Foreskin keratinocyte (primary cell): ENCODE measurements at places on chromosomes 5 and 9. TPM values are rescaled to one million over a fixed set of nuclear protein-coding genes. Genes with fewer than 3 reads are reported as not detected.

The TAF11L10 gene
- polyA plus RNA-seq = not detected in 2 replicates

The SLCO6A1 gene
- polyA plus RNA-seq = not detected in 2 replicates

The ANKHD1 gene
- 19.2 and 21.4 TPM in 2 replicates for polyA plus RNA-seq

- no peak for DNase-seq
Measured at GRCh38 chr9:20309124-20309523, 313.2 kb downstream of the MLLT3 start.

DNA sequence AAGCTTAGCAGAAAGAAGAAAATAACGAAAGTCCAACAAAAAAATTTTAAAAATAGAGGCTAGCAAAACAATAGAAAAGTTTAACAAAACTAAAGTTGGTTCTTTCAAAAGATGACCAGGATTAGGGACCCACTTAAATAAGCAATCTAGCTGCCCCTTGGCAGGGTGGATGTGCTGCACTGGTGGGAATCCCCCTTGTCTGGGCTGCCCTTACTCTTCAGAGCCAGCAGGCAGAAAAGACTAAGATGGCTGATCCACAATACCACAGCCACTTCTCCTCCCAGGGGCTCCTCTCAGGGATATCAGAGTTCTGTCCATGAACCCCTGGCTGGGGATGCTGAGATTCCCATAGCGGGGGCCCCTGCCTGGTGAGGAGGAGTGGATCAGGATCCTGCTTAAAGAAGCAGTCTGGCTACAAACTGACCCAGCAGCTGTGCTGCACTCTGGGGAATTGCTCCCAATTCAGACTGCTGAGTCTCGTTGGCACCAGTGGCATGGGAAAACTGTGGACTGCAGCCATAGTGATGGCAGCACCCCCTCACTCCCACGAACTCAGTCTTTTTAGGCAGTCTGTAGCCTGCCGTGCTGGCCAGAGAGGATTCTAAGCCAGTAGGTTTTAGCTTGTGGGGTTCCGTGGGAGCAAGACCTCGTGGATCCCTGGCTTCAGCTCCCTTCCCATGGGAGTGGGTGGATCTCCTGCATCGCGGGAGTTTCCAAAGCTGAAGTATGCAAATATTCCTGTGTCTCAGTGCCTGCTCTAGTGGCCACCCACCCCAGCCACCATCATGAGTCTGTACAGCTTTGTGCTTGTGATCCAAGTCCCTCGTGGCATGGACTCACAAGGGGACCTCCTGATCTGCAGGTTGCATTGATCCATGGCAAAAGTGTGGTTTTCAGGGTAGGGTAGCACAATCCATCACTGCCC is 2.9 kb upstream of the INSL6 start:
- DNase-seq = no peak

DNA sequence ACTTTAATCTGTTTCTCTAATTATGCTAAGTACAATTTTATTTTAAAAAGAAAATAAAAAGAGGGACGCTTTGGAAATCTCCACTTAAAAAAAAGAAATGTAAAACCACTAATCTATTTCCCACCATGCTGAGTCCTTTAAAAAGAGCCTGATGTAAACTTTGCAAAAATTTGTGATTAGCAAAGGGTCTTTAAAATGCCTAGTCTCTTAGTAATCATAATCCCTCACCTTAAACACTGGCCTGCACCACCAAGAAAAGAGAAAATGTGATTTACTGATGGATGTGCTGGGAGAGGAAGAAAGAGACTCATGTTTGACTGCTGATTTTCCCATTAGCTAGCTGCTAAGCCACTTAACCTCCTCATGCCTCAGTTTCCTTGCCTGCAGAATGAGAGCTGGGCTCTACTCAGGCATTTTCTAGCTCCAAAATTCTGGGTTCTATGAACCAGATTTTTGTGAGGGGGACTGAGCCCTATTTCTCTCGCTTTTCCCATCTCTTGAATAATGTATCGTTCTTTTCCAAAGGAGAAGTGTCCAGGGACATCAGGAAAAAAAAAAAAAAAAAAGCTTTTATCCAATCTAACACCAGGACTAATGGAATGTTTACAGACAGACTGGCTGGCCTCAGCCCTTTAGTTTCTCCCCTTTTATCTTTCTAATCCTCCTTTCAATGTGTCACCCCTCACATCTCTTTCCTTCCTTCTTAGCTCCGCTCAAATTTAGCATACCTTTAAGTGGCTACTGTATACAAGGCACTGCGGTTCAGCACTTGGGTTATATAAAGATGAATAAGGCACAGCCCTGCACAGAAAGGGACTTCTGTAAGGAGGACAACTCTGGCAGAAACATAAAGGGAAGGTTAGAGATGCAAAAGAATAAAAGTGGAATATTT is 312.4 kb downstream of the ARL15 start:
- DNase-seq = no peak
